ENCODE measurements at places on chromosomes 1 and 21.

DNA sequence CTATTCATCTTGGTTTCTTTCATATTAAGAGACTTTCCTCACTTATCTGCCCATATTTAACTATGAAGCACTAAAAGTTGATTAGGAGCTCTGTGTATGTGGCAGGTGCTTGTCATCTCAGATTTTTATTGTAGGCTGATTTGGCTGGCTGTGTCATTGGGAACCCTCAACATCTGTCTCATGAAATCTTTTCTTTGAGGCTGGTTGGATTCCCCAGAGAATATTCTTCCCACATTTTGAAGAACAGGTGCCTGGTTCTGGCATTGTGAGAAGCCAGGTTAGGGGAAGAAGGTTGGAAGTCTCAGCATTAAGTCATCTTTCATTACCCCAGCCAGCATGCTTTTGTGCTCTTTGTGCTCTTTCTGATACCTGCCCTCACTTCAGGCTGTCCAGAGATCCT lies 37.1 kb downstream of the EEIG2 start:
- ATAC-seq, result no peak

- ATAC-seq, result no peak
Measured at GRCh38 chr1:184388971-184389370, 2.1 kb downstream of the C1orf21 start.

GRCh38 chr1:230065571-230065970 lies 1.5 kb upstream of the GALNT2 start:
- no peak for ATAC-seq

DNA sequence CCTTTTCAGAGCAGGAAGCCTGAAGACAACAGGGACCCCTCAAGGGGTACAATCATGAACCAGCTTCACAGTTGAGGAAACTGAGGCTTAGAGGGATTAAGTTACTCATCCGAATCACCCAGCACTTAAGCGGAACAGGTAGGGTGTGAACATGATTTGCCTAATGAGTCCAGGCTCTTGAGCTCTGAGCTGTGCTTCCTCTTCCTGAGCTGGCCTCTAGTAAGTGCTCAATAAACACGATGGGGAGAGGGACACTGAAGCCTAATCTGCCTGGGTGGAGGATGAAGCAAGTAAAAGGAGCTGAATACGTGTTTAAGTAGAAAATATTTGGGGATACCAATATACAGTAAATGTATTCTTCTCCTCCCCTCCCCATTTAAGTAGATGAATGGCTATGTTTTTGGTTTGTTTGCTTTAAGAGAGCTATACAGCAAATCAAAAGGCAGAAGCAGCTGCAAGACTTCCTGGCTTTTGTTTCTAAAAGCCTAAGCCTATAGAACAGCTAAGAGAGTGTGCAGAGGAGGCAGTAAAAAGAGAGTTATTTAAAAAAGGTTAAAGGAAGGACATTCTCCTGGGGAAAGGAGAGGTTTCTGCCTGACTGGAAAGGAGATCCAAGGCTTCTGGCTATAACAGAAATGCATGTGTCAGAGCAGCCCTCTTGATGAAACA lies 20.5 kb downstream of the STPG1 start:
- ATAC-seq, result no peak

DNA sequence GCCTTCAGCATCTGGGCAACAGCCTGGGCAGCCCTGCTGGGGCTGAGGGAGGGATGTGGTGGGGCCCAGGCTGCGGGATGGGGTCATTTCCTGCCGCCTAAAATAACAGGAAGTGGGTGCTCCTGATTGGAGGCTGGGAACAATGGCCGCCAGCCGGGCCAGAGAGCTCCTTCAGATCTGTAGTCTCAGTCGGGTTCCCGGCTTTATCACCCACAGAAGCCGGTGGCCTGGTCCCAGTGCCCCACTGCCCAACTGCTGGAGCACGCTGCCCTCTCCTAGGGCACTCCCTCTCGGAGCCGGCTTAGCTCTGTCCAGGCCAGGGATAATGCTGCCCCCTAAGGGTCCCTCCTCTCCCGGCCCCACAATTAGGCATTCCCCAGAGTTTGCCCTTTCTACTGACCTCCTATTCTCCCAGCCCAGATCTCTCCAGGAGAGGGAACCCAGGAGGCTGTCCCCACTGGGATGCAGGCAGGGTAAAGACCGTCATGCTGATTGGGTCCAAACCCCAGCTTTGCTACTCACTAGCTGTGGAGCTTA lies 5.1 kb downstream of the MAP7D1 start:
- ATAC-seq, result peak; percentile 70

GRCh38 chr1:18200136-18200717 lies 92.6 kb downstream of the IGSF21 start:
- ATAC-seq, result no peak

Measured in activated T-helper 17 cell treated with anti-CD3 and anti-CD28 coated beads, Interleukin-2, amount 50 U/mL, for 72 hours (primary cell).